Amniotic stem cell (primary cell): ENCODE measurements at places on chromosomes 12 and 14.

GRCh38 chr12:112546996-112547395, 128.2 kb downstream of the PTPN11 start:
- DNase-seq = no peak

DNA sequence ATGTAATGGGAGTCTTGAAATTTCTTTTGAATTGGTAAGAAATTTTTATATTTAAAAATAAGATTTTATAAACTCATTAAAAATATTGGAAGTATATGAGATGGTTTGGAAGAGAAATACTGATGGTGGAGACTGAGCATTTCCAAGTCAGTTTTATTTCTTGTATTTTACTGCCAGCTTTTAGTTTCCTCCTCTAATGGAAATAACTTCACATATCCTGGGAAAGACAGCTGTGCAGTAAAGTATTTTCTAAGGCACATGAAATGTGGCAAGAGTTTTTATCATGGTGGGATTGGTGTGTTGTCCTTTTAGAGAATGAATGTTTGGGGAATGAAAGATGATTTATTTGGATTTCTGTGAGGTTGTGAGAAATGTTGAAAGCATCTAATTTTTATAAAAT, 346.9 kb upstream of the RGS6 start:
- DNase-seq = no peak

DNA sequence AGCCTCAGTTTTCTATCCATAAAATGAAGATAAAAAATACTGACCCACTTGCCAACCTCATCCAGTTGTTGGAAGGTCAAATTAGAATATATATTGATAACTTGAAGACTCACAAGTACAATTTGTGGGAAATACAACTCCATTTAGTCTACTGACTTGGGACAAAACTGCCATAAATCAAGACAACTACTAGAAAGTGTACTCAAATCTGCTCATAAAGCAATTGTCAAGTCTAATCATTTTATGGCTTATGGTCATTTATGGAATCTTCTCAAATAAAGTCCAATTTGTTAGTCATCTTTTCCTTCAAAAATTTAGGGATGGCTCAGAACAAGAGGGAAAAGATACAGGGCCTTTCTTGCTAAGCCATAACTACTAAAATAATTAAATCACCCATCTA, 7.0 kb downstream of the BTG1 start:
- DNase-seq = no peak

GRCh38 chr14:100060760-100061159, 4.5 kb upstream of the EVL start:
- no peak for DNase-seq

DNA sequence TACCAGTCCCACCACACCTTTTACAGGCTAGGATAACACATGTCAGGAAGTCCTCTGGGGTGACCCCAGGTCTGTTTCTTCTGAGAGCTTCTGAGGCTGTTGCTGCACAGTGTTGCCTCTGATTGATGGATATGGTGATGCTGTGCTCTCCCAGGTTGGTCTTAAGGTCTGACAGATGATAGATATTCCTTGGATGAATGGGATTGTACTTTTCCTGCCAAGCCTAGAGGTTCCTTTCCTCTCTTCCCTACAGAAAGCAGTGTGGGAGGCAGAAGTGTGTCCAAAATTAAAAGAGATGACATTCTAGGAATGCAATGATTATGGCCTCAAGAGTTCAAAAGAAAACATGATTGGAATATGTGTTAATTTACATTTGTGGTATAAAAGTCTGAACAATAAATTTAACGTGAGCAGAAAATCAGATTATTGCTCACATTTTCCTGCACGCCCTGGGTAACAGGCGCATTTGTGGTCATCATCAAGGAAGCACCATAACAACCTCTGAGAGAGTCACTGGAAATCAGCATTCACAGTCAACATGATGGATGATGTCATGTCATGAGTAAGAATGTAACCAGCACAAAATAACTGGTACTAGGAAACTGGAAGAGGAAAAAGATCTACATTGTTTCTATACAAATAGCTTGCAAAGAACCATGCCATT, 73.7 kb downstream of the BBS10 start:
- DNase-seq = no peak

DNA sequence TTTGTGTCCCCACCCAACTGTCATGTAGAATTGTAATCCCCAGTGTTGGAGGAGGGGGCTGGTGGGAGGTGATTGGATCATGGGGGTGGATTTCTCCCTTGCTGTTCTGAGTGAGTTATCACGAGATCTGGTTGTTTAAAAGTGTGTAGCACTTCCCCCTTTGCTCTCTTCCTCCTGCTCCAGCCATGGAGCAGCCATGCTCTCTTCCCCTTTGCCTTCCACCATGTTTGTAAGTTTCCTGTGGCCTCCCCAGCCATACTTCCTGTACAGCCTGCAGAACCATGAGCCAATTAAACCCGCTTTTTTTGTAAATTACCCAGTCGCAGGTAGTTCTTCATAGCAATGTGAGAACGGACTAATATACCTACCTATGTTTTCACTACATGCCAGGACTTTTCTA, 2.6 kb upstream of the POC1B start:
- no peak for DNase-seq

DNA sequence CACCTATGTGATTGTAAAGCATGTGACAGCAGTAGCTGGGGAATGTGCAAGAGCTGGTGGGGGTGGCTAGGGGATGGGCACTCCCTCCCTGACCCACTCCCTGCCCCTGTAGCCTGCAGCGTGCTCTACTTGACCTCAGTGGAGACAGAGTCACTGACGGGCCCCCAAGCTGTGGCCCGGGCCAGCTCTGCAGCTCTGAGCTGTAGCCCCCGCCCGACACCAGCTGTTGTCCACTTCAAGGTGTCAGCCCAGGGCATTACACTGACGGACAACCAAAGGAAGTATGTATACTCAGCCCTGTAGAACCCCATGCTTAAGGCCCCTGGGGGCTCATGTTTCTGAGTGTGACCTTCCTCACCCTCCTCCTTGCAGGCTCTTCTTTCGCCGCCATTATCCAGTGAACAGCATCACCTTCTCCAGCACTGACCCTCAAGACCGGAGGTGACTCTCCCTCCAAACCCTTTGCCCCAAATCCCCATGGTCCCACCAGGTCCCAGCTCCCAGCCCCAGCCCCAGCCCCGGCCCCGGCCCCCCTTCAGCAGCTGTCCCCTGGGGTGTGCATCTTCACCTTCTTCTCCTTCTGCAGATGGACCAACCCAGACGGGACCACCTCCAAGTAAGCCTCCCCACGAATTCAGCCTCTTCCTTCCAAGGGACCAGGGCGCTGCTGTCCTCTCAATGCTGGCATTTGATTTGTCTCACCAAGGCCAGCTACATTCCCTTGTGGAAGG, 13.3 kb downstream of the TNS2 start:
- no peak for DNase-seq

GRCh38 chr12:112584266-112584722, 165.5 kb downstream of the PTPN11 start:
- no peak for DNase-seq

DNA sequence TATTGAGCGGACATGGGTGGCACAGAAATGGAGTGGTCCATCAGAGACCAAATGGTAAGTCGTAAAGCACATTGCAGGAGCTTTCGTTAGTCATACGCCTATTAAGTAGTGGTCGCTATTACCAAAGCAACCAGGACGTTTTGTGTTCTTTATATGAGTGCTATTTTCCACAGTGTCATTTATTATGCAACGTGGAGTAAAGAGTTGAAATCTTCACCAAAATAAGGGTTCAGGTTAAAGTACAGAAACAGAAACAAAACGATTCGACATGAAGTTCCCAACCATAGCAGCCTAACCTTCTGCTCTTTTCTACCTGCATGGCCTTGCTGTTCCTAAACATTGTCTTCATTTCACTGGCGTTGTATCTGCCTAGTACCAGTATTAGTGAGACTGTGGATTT, 20.1 kb upstream of the FGD4 start:
- DNase-seq = no peak

DNA sequence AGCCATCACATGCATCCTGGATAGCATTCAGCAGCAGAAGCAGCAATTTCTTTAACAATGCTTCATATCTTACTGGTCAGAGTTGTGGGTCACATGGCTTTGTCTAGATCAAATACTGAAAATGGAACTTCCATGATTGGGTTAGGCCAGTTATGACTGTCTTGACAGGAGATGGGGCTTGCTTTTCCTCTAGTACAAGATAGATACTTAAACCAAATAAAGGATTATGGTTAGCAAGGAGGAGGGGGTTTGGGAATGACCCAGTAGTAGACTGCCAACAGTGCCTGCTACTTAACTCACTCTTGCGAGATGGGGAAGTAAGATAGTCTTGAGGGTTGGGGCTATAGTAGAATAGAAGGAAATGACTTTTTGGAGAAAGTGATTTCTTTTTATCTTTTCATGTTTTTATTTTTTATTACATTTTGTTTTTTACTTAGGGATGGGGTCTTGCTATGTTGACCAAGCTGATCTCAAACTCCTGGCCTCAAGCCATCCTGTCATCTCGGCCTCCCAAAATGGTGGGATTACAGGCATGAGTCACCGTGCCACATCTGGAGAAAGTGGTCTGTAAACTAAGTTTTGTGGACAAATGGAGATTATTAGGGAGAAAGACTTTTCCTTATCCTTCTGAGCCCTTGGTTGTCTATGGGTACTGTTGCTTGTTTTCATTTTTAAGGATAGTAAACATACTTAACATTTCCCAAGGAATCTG, 37.6 kb downstream of the WNK1 start:
- no peak for DNase-seq

- DNase-seq = no peak
Measured at GRCh38 chr14:26730929-26731618, 133.2 kb upstream of the NOVA1 start.

DNA sequence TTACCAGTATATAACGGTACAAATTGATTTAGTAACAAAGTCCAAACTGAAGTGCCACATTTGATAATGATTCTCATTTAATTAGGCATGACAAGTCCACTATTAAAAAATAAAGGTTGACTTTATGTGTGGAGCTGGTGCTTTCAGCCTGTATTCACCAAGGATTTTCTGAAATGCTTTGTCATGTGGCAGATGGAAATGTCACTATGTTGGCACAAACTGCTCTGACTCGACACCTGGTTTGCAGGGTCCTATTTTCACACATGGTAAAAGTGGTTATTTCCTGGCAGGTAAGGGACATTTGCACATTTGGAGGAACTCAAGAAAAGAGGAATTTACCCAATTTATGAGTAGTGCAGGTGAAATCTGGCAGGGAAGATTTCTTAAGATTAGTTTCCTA, 572.6 kb upstream of the MDGA2 start:
- no peak for DNase-seq

DNA sequence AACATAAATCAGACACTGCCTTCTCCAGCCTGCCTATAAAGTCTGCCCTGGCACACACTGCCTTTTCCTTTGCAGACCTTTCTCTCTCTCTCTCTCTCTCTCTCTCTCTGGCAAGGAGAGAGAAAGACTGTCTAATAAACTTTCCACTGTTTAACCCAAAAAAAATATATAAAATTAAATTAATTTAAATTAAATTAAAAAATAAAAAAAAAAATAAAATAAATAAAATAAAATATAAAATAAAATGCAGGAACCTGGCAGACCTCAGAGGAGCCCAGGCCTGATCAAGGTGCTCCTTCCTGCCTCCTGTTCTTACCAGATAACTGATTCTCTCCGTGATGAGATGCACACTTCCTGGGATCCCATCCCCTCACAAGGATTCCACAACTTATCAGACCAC, 103.9 kb upstream of the VASH1 start:
- DNase-seq = no peak

- DNase-seq = no peak
Measured at GRCh38 chr12:53287741-53288216, 7.6 kb upstream of the PFDN5 start.

DNA sequence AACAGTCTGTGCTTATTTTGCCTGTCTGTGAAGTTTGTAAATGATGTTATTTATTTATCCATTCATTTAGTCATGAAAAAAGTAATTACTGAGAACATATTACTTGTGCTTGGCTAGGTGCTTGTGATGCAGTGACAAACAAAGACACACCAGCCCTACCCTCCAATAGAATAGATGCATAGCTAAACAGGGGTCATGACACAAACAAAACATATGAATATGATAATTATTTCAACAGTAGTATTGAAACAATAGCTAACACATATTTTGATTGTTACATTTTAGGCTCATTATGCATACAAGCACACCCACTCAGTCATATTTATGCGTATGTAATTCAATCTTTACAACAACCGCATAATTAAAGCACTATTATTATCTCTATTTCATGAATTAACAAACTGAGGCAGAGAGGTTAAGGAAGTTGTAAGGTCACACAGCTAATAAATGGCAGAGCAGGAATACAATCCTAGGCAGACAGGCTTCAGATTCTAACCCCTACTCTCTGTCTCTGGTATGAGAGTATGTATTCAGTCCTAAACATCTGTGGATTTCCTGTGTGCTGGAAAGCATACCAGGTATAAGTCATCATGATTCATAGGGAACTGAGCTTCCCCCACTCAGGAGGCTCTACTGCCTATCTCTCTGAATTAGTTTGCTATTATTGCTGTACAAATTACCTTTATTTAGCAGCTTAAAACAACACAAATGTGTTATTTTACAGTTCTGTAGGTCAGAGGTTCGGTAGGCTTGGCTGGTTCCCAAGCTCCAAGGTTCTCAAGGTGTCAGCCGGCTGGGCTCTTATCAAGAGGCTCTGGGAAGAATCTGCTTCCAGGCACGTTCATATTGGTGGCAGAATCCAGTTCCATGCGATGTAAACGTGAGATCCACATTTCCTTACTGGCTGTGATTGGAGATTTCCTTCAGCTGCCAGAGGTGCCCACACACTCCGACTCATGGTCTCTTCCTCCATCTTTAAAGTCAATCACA, 509.4 kb downstream of the GALC start:
- no peak for DNase-seq

DNA sequence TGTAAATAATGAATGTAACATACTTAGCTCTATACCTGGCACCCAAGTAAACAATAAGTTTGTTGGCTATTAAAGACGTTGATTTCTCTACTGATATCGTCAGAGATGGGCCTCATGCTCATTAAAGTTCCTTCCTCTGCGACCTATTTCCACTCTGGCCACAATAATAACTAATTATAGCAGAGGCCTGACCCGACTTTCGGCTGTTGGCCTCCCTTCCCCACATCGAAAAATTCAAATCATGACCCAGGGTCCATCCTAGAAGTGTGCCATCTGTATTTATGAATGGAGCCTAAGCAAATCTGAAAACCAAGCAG, 321 bp upstream of the USP30 start:
- no peak for DNase-seq

- DNase-seq = no peak
Measured at GRCh38 chr12:116343331-116343884, 65.9 kb upstream of the MED13L start.

DNA sequence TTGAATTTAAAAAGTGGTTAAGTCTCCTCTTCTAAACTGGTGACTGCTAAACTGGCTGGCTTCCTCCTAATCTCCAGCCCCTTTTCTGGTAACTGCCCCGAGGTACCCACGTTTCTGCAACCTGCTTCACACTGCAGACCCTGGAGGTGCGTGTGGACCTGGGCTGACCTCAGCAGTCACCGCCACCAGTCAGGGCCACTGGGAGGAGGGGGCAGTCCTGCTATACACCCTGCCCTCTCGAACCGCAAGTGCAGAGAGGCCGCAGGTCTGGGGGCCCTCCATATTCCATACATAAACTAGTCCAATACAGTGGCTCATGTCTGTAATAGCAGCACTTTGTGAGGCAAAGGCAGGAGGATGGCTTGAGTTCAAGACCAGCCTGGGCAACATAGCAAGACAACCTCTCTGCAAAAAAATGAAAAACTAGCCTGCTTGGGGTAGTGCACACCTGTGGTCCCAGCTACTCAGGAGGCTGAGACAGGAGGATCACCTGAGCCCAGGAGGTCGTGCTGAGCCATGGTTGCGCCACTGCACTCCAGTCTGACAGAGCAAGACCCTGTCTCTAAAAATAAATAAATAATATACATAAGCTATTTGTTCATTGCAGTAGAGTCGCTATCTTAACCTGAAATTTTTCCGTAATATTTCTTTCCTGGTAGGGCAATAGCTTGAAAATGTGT, 25.6 kb downstream of the VPS37B start:
- DNase-seq = no peak
